Spleen (tissue), 13 donors: ENCODE measurements at places on chromosomes 3 and 15. TPM values are rescaled to one million over a fixed set of nuclear protein-coding genes. Genes with fewer than 3 reads are reported as not detected.

TERC gene
- 75.4 TPM for total RNA-seq

PAK6 gene
- 1.5 TPM for total RNA-seq

DNA sequence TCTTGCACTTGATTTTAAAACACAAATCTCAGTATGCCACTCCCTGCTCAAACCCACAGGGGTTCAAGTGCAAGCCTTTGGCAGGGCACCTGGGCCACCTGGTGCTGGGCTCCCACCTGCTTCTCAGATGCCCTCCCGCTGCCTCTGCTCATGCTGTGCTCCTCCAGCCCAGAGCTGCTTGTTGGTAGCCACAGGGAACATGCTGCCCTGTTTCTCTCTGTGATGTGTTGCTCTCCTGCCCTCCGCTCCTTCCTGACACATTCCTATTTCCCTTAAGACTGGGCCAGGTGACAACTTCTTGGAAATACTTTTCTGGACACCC, 27.1 kb upstream of the KY start:
- no peak overlapping the region for H3K4me3 ChIP-seq
- H3K27ac ChIP-seq = no peak overlapping the region
- no peak for DNase-seq
- H3K27me3 ChIP-seq = no peaks in the 10 kb centered on the region
- no peaks in the 10 kb centered on the region for H3K36me3 ChIP-seq
- H3K4me1 ChIP-seq = no peaks in the 10 kb centered on the region

NANOGP8 gene
- total RNA-seq = not detected

- H3K27me3 ChIP-seq = no peaks in the 10 kb centered on the region
- H3K27ac ChIP-seq = peak overlapping the region; percentile 24
- peaks cover 24% of the 10 kb centered on the region for H3K4me1 ChIP-seq
These were observed 30.4 kb downstream of the NXPE3 start for GRCh38 chr3:101809178-101810021.

DNA sequence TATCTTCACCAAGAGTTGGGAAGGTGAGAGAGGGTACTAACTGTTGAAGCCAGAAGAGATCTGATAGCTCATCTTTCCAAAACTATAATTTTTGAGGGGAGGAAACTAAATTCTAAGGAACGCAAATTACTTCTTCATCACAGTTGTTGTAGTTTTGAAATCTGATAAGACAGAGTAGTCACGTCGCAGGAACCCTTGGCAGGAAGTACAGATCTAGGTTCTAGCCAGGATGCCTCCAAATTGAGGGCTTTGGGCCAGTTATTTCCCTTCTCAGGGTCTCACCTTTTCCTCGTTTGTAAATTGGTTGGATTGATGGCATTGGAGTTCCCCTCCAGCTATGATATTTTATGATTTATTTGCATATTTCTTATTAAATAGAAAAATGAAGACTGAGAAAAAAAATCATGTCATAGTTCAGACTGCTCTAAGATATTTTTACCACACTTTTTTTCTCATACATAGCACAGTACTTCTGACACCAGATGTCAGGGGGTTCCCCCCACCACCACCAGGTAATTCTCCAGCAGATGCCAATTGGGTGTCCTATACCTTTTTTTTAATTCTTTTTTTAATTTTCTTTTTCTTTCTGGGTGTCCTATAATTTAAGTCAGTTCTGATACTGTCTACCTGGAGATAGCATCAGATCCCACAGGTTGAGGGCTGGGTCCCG, 32.3 kb upstream of the APH1B start:
- no peak overlapping the region for H3K4me3 ChIP-seq
- no peaks in the 10 kb centered on the region for H3K27me3 ChIP-seq
- no peak for DNase-seq
- peak overlapping the region; percentile 40 for H3K27ac ChIP-seq
- H3K36me3 ChIP-seq = peaks cover 12% of the 10 kb centered on the region

TMEM207 gene
- not detected for total RNA-seq
